H1 (cell line): ENCODE measurements at places on chromosomes 16 and 17. TPM values are rescaled to one million over a fixed set of nuclear protein-coding genes. Genes with fewer than 3 reads are reported as not detected.

CDH5 gene
- total RNA-seq, result 0.32 and 0.59 TPM in 2 replicates

GRCh38 chr17:35152421-35153140 is 5.0 kb downstream of the UNC45B start:
- H3K27me3 ChIP-seq, result no peaks in the 10 kb centered on the region
- no peak overlapping the region for H3K27ac ChIP-seq
- no peaks in the 10 kb centered on the region; the same call in 1 of the 2 replicates for H3K4me1 ChIP-seq

GRCh38 chr16:48405153-48405552 is 19.9 kb upstream of the SIAH1 start:
- no peaks in the 10 kb centered on the region for H3K36me3 ChIP-seq
- no peak overlapping the region for H3K27ac ChIP-seq
- H3K27me3 ChIP-seq, result no peaks in the 10 kb centered on the region
- no peak overlapping the region for H3K4me3 ChIP-seq
- no peak for DNase-seq

GRCh38 chr17:40326014-40326831 is 17.2 kb downstream of the RARA start:
- no peak overlapping the region for H3K27ac ChIP-seq
- peaks cover 5% of the 10 kb centered on the region for H3K4me1 ChIP-seq
- no peaks in the 10 kb centered on the region for H3K36me3 ChIP-seq
- H3K4me3 ChIP-seq, result no peak overlapping the region
- no peak for DNase-seq
- H3K27me3 ChIP-seq, result no peaks in the 10 kb centered on the region

SEPTIN12 gene
- total RNA-seq, result not detected in 2 replicates

- H3K27ac ChIP-seq, result no peak overlapping the region
- DNase-seq, result no peak
- no peaks in the 10 kb centered on the region for H3K4me1 ChIP-seq
- H3K36me3 ChIP-seq, result no peaks in the 10 kb centered on the region
- H3K27me3 ChIP-seq, result no peaks in the 10 kb centered on the region
- no peak overlapping the region for H3K4me3 ChIP-seq
Measured at GRCh38 chr16:71622088-71622487, 3.9 kb upstream of the MARVELD3 start.

KRT34 gene
- total RNA-seq, result not detected in 2 replicates

- no peak for DNase-seq
- no peak overlapping the region for H3K4me3 ChIP-seq
- H3K27me3 ChIP-seq, result no peaks in the 10 kb centered on the region
- no peaks in the 10 kb centered on the region for H3K36me3 ChIP-seq
Measured at GRCh38 chr17:17841601-17842025, 4.8 kb upstream of the SREBF1 start.

DNA sequence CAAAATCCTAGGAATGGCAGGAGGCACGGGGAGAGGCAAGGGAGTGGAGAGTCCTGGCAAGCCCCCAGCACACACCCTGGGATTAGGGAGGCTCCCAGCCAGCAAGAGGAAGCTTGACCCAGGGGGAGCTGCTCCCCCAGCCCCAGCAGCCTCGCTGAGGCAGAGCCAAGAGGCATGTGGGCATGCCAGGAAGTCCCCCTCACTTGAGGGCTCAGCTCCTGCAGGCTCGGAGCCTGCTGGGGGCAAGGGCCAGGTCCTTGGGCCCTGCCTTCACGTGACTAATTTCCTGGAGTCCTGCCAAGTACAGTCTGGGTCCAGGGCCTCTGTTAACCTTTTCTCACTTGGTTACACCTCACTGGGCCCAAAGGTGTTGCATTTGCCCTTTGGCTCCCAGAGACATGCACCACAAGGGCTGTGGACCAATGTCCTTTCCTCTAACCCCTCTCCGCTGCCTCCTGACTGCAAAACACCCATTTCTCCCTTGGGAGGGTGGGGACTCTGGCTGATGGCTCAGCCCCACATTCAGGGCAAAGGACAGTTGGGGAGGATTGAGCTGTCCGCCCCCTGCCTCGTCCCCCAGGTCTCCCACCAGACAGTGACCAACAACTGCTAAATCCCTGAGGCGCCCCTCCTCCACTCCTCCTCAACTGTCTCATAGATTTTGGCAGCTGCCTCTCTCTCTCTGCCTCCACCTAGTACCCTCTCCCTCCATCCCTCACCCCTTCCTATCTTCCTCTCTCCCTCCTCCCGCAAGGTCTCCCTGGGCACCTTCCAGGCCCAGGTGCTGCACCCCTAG is 4.4 kb upstream of the SLC47A2 start:
- DNase-seq, result no peak
- no peaks in the 10 kb centered on the region for H3K4me1 ChIP-seq
- no peaks in the 10 kb centered on the region for H3K27me3 ChIP-seq
- no peak overlapping the region for H3K27ac ChIP-seq
- H3K4me3 ChIP-seq, result no peak overlapping the region
- H3K36me3 ChIP-seq, result no peaks in the 10 kb centered on the region

DNA sequence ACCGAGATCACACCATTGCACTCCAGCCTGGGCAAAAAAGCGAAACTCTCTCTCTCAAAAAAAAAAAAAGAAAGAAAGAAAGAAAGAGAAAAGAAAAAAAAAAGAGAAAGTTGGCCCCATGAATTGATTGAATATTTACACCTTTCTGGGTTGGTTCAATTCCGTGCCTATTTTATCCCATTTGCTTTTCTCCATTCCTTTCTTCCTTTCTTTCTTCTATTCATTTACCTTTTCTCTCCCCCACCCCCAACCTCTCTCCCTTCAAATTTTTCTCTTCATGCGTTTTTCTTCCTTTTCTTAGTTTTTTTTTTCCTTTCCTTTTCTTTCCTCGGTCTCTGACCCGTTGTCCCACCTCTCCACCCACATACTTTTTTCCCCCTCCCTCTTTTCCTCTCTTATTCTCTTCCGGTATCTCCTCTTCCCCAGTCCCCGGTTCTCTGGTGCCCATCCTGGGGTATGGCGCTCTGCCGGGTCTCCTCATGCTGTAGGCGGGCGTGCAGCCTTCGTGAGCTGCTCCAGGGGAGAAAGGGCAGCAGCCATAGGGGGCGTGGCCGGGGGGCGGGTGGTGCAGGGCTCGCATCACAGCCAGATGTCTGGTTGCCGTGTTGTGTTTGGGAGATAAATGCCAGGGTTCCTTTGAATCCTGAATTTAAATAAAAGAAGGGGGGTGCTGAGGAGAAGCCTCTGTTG is 5.3 kb upstream of the COL1A1 start:
- H3K36me3 ChIP-seq, result no peaks in the 10 kb centered on the region
- no peak overlapping the region for H3K27ac ChIP-seq
- no peaks in the 10 kb centered on the region for H3K27me3 ChIP-seq

- peaks cover 20% of the 10 kb centered on the region for H3K36me3 ChIP-seq
- no peak for DNase-seq
- H3K4me1 ChIP-seq, result peaks cover 7% of the 10 kb centered on the region
- no peak overlapping the region for H3K27ac ChIP-seq
Measured at GRCh38 chr16:90032674-90033331, 13.5 kb upstream of the DBNDD1 start.

AIPL1 gene
- 0.71 TPM in 1 of 2 replicates, not detected in the other for total RNA-seq

CMTM2 gene
- total RNA-seq, result not detected in 2 replicates

GRCh38 chr17:82371333-82372248 is at the start of gene UTS2R:
UTS2R (plus strand) TSS chr17:82371765; CDS start chr17:82374325, 2,560 bp downstream.
- H3K36me3 ChIP-seq, result no peaks in the 10 kb centered on the region

C16orf92 gene
- not detected in 2 replicates for total RNA-seq

OTOP3 gene
- not detected in 2 replicates for total RNA-seq

DNA sequence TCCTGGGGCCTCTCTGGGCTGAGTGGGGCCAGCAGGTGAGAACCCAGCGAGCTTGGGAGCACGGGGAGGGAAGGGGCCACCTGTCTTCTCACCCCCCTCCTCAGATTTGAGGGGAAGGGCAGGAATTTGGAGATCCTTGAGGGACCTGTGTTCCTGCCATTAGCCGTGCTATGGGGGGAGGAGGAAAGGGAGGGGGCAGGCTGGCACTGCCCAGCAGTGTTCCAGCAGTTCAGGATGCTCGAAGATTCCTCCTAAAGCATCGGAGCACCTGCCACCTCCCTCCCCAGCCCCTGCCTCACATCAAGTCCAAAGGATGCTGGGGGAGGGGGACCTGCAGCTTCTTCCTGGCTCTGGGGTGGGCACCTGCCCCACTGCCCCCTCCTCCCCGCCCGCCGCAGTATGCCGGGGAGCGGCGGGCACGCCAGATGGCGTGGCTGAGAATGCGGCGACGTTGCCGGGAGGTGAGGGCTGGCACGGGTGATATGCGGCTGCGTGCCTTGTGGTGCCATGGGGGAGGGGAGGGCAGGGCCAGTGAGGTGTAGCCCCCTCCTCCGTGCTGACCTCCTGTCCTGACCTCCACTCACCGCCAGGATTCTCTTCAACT is 4.7 kb upstream of the NEUROD2 start:
- H3K36me3 ChIP-seq, result no peaks in the 10 kb centered on the region
- peaks cover 8% of the 10 kb centered on the region for H3K4me1 ChIP-seq
- H3K4me3 ChIP-seq, result no peak overlapping the region
- H3K27ac ChIP-seq, result no peak overlapping the region
- DNase-seq, result no peak

DNA sequence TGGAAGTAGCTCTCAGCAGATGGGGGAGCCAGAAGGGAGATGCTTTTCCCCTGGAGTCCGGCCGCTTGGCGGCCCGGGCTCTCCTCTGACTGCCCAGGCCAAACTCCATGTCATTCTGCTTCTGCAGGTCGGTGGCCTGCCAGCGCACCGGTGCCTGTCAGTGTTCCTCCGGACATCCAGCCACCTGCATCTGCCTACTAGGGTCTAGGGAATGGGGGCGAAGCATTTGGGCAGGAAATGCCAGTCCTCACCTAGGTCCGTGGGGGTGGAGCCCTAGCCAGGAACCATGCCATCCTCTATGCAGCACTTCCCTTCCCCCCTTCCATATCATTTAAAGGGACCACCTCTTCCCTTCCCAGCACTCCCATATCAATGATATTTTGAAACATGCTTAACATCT is 34.2 kb downstream of the GJC1 start:
- peaks cover 8% of the 10 kb centered on the region; the same call in 1 of the 2 replicates for H3K36me3 ChIP-seq
- no peaks in the 10 kb centered on the region for H3K27me3 ChIP-seq
- no peaks in the 10 kb centered on the region for H3K4me1 ChIP-seq
- H3K27ac ChIP-seq, result no peak overlapping the region
- no peak for DNase-seq
- H3K4me3 ChIP-seq, result no peak overlapping the region

- H3K4me3 ChIP-seq, result no peak overlapping the region
- H3K36me3 ChIP-seq, result peaks cover 26% of the 10 kb centered on the region; the same call in 1 of the 2 replicates
- DNase-seq, result no peak
- H3K27me3 ChIP-seq, result no peaks in the 10 kb centered on the region
Measured at GRCh38 chr17:82831818-82832200, 8.0 kb downstream of the ZNF750 start.

CCDC78 gene
- total RNA-seq, result 8.2 and 8.5 TPM in 2 replicates

GRCh38 chr16:49200223-49200820 is 81.3 kb downstream of the CBLN1 start:
- H3K36me3 ChIP-seq, result no peaks in the 10 kb centered on the region
- no peak for DNase-seq
- no peaks in the 10 kb centered on the region for H3K4me1 ChIP-seq

ITGB4 gene
- total RNA-seq, result 5.4 and 5.6 TPM in 2 replicates

ABCA3 gene
- 7.9 TPM in 2 replicates for total RNA-seq

GRCh38 chr16:1645914-1646525 is 32.1 kb upstream of the JPT2 start:
- H3K4me3 ChIP-seq, result no peak overlapping the region
- DNase-seq, result no peak
- H3K27ac ChIP-seq, result no peak overlapping the region
- H3K36me3 ChIP-seq, result peaks cover 8% of the 10 kb centered on the region; the same call in 1 of the 2 replicates
- no peaks in the 10 kb centered on the region for H3K4me1 ChIP-seq

GAS2L2 gene
- 0.13 TPM in 1 of 2 replicates, not detected in the other for total RNA-seq

GRCh38 chr16:66277311-66278070 is 89.0 kb upstream of the CDH5 start:
- H3K4me3 ChIP-seq, result no peak overlapping the region
- DNase-seq, result no peak
